Thoracic aorta (tissue), 2 donors: ENCODE measurements at places on chromosomes 5 and 9. TPM values are rescaled to one million over a fixed set of nuclear protein-coding genes. Genes with fewer than 3 reads are reported as not detected.

Gene CA9
- 10.7 TPM for total RNA-seq

Gene ENC1
- total RNA-seq, result 7.7 TPM

Gene TLE4
- 44.1 TPM for total RNA-seq

Gene PTPRD
- 101 TPM for total RNA-seq
